ENCODE measurements at places on chromosomes 6 and 20.
A peak's percentile ranks its signal among the peaks of the same experiment; 100 is the strongest.

DNA sequence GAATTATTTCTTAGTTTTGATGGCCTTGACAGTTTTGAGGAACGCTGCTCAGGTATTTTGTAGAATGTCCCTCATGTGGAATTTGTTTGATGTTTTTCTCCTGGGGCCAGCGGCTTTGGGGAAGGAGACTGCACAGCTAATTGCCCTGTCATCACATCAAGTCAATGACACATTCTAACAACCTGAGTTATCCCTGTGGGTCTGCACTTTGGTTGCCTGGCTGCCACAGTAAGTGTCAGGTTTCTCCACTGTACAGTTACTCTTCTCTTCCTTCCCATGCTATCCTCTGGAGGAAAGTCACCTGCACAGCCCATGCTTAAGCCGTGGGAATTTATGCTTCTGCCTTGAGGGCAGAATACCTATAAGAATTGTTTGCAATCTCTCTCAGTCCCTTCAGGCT is 1.4 kb upstream of the TREML4 start:
- no peak for DNase-seq

DNA sequence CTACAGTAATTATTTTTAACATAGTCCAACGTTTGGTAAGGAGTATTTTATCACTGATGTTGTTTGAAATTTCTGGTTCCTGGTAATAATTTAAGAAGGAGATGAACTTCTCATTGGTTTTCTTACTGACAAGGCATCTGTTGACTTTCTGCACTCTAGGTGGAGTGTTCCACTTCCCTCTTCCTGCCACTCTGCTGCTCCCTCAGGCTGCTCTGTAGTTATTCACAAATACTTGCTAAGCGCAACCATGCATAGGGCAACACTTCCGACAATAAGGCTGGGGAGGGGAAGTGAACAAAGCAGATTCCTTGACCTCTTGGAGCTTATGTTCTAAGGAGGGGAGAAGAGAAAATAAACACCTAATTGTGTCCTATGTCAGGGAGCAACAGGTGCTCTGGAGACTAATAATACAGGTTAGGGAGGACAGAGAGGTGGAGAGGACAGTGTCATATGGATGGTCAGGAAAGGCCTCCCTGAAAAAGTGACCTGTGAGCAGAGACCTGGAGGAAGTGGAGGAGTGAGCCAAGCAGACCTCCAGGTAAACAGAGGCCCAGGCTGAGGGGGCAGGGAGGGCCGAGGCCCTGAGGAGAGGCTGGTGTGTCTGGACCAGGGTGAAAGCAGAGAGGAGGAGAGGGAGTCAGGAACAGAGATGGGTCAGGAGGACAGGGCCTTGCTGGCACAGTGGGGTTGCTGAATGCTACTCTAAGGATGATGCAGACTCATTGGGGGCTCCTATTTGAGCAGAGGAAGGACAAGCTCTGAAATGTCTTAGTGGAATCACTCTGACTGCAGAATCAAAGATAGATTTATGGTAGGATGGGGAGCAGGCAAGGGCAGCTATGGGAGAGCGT is 134.8 kb upstream of the SLC24A3 start:
- DNase-seq: no peak

DNA sequence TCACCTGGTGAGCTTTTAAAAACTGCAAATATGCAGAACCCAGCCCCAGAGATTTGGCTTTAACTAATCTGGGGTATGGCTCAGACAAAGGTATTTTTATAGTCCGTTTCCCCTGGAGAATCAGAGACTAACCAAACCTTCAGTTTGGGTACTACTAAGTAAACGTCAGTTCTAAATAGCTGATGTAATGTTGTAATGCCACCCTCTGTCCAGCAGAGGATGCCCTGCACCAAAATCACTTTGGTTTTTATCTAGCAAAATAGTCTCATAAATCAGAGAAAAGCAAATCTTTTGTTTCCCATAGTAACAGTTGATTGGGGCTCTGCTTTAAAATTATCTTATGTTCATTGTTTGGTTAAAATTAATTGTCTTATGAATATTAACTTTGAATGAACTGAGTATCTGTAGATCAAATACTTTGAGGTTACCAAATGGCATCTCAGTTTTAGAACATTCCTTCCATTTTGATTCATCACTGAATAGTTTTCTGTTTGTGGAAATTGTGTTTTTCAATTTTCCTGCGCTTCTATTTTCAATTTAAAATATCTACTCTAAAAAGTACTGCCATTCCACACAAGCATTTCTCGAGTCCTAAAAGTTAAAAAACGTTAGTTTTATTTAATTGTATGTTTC is 278.3 kb upstream of the PLCB4 start:
- DNase-seq: no peak

GRCh38 chr20:5626603-5627002 is 123.6 kb upstream of the SHLD1 start:
- no peak for DNase-seq

DNA sequence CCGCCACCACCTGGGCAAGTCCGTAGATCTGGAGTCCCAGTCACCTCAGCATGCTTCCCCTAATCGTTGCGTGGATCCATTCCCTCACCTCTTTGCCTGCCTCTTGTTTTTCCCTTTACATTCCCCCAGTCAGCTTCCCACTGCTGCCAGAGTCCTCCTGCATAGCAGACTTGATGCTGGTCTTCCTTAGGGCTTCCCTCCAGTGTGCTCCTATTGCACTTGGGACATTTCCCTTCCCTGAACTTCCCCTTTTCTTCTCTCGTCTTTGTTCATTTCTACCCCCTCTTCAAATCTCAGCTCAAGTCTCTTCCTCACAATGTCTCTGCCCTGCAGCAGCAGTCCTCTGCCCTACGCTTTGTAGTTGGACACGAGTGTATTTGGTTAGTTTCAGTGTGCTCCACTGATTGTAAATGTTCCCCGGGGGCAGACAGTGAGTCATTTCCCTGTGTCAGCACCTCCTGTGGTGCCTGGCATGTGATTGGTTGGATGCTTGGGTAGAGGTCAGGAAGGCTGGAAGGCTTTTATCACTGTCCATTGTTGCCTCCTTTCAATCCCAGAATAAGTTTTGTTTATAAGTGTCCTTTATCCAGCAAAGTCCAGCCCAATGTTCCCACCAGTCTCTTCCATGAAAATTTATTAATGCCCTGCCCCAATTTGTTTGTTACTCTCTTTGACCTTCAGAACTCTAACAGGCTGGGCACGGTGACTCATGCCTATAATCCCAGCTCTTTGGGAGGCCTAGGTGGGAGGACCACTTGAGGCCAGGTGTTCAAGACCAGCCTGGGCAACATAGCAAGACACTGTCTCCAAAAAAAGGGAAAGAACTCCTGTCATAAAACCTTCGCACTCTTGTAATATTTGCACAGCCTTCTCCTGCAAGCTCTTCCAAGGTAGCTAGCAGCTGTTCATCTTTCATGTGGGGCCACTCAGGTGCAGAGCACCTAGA is 38.3 kb downstream of the FAM120B start:
- no peak for DNase-seq

DNA sequence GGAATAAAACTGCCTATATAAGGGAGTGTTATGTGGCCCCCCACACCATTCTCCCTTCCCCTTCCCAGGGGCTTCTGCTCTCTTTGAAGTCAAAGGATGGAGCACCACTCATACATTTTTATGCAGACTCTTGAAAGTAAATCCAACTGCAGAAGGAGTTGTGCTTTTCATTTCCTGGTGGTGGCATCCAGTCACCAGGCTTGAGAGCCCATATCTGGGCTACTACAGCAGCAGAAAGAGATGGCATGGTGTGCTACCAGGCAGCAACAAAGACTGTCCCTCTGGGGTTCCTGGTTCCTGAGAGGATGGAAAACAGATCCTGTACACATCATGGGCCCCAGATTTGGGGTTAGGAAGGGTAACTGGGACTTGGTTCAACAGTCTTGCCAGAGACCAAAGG is 226.4 kb downstream of the CLIC5 start:
- no peak for DNase-seq

GRCh38 chr20:33584976-33585375 is 77.2 kb upstream of the C20orf144 start:
- no peak for DNase-seq

DNA sequence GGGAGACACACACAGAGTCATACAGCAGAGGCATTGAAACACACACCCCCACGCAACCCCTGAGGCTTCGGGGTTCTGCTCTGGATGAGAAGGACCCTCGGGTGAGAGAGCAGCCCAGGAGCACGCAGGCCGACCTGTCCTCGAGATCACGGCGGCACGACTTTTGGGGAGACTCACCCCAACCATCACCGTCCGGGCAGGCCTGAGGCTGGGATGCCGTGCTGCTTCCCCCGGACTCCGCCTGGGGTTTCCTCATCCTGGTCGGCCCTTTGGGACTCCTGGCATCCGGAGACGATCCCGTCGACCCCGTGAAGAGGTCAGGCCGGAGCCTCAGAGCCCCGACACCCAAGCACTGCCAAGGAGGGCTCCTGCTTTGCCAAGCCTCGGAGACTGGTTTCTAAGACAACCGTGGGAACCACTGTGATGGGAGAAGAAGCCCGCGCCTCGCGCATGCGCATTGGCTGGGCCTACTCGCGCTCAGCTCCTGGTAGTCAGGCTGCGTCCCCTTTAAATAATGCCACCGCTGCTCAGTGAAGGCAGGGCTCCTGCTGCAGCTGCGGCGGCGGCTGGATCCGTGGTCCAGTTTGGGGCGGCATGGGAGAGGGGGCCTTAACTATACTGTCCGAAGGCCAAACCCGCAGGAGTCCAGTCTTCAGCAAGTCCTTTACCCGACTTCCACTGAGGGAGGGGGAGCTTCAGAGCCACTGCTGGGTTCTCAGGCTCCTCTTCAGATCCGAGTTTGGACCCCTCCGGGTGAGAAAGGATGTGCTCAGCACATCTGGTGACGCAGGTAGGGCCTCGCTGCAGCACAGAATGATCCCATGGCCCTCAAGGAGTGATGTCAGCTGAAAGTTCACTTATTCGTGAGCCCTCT is 171.4 kb upstream of the ZNF337 start:
- DNase-seq: peak; percentile 24

Measured in NCI-H1694 (cell line).